ENCODE measurements at places on chromosomes 11 and 22.
A peak's percentile ranks its signal among the peaks of the same experiment; 100 is the strongest.

DNA sequence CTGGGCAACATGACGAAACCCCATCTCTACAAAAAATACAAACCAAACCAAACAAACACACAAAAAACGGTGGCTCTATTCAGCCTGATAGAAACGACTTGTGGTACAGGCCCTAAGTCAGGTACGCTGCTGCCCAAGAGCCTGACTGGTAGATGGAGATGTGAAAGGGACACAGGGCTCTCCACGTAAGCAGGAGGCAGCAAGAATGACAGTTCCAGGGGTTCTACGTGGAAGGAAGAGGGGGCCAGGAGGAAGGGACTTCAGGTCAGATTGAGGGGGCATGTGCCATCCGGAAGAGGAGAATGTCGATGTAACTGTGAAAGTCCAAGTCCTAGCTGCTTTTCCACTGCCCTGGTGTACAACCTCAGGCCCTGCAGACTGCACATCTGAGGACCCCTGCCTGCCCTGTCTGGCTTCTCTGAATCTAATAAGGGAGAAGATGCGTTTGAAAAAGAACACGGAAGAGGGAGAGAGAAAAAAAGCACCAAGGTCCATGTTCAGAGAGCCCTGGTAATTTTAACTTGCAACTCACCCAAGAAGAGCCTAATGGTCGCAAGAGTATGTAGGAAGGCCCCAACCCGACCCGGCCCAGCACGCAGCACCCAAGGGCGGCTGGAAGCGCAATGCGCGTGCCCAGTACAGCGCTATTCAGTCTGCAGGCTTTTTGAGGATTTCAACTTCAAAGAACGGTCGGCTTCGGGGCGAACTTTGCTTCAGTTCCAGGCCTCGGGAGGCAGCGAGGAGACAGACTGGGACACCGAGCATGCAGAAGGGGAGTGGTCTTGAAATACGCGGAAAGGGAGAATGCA is 909 bp upstream of the ZNRD2 start:
- peak; percentile 55 for DNase-seq

GRCh38 chr11:9461760-9462134 is 935 bp downstream of the ZNF143 start:
- DNase-seq, result no peak

GRCh38 chr11:41133023-41133422 is 326.4 kb downstream of the LRRC4C start:
- DNase-seq, result no peak

DNA sequence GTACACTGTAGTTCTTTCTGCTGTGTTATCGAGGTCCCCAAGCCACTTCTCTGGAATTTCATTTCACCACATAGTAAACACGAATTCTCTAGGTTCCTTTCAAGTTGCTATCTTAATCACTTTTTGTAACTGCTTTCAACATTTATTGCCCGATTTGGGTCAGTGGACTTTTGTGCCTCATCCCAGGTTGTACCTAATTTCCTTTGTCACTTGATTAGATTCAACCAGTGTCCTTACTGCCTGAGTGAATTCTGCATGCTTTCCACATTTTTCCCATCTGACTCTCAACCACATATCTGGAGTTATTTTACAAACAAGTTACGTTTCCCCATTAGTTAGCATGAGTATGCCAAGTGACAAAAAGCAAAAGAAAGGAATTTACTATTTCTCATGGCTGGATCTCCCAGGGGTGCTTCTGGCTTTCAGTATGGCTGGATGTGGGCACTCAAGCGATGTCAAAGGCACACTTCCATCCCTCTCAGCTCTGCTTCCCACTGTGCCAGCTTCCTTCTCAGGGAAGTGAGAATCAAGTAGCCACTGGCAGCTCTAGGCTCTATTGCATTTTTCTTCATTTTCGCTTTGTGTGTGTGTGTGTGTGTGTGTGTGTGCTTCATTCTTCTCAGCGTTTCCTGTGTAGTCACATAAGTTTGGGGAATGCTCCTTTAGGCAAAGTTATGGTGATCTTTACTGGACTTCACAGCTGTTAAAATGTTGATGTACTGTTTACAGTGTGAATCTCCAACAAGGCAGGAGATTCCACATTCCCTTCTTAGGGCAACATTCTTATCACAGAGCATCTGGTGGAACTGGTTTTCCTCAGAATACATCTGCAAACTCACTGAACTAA is 128.9 kb downstream of the DBX1 start:
- DNase-seq, result no peak

DNA sequence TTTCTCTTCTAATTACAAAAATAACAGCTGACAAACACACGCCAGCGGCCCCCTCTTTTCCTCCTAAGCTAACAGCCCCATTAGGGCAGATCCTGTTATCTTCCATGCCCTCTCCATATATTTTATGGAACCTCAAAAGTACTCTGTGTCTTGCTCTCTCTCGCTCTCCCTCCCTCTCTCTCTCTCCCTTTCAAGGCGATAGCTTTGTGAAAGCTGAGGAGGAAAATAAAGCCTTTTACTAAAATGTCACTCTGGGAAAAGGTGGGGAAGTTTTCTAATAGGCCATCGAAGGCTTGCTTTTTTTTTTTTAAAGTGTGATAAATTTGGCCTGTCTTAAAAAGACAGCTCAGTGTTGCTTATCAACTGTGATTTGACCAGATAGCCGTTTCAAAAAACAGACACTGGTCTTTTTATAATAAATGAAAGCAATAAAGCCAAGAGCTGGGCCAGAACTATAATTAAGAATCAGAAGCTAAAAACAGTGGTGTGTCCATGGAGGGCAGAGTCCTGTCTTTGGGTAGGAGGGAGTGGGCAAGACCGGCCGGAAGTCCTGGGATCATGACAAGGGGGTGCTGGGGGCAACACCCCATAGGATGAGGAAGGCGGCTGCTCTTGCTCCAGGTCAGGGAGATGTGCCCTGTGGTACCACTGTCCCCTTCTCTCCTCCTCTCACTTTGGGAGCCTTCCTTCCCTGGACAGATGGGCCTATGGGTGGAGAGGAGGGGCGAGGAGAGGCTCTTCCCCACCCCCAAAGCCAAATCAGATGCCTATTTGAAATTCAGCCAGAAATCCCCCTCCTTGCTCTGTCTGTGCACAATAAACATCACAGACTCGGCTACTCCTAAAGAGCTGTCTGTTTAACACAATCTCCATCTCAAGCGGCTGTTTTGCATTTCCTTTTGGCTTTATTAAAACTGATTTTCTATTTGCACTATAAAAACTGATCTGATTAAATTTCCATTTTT is 267.2 kb downstream of the BUD13 start:
- no peak for DNase-seq

- DNase-seq, result no peak
Observed at GRCh38 chr11:62253999-62254542, 12.0 kb downstream of the SCGB1D2 start.

DNA sequence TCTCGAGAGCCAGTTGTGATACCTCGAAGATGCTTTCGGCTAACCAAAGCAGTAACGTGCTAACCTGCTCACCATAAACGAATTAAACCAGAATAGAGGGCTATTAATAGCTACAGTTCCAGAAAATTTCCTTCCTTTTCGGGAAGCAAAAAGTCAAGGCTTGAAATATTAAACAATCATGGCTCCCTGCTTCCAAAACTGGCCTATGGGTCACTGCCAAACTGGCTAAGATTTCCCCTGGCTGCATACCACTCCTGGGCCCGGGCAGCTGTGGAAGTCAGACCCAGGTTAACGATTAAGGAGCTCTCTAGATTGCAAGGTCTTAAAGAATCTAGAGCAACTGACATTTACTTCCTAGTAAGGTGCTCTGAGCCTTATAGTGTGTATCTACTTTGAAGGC is 1.7 kb downstream of the AMOTL1 start:
- no peak for DNase-seq

DNA sequence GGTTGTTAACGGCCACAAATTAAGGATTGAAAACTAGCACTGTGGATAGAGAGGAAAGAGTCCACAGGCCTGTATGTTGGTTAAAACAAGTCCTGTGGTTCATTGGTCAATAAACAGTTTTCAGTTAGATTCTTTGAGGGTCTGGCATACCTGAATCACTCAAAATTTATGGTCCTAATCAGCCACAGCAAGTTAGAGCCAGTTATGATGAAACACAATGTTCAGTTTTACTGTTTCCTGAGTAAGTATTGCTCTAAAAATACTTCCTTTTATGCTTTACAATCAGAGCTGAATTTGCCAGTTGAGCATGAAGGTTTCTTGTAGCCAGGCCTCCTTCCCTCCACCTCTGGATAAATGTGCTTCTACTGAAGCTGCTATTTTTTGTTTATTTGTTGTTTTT is 12.9 kb upstream of the CAT start:
- DNase-seq, result no peak

- no peak for DNase-seq
Observed at GRCh38 chr11:66720899-66721470, 8.0 kb downstream of the SPTBN2 start.

GRCh38 chr22:47355388-47355725 is 592.9 kb downstream of the TBC1D22A start:
- DNase-seq, result no peak

GRCh38 chr11:84549217-84549616 is 1077.9 kb downstream of the DLG2 start:
- DNase-seq, result no peak

DNA sequence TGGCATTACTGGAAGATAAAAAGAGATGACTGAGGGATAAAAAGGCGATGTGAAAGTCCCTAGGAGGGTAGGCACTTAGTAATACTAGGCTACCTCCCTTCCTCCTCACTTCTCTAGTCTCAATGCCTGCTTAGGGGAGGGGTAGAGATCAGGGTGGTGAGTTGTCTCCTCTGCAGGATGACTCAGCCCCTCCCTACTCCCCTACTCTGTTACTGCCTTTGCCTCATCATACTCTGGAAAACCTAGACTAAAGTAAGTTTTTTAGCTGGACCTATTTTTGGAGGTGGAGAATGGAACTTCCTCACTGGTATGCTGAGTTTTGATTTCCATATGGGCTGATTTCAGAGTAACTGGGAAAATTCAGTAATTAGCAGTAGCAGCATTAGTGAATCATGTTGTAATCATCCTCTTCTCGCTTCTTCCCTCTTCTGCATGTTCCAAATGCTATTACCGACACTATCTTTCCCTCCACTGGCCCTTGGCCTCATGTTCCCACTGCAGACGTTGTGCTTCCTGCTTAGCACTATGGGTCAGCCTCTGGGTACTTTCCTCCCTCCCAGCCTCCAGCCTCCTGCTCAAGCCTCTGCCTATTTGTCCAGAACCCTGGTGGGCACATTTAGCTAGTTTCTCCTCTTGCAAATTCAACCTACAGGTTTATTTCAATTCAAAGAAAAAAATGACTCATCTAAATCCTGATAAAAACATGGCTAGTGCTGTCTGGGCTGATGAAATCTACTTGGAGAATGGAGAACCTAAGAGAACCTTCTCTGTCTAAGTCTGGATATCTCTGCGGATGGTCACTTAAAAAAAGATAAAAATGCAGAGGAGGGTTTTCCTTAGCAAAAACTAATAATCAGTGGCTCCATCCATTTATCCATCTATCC is 281.7 kb downstream of the ST3GAL4 start:
- DNase-seq, result no peak

- no peak for DNase-seq
Observed at GRCh38 chr11:107733518-107733917, 21.7 kb upstream of the SLN start.

DNA sequence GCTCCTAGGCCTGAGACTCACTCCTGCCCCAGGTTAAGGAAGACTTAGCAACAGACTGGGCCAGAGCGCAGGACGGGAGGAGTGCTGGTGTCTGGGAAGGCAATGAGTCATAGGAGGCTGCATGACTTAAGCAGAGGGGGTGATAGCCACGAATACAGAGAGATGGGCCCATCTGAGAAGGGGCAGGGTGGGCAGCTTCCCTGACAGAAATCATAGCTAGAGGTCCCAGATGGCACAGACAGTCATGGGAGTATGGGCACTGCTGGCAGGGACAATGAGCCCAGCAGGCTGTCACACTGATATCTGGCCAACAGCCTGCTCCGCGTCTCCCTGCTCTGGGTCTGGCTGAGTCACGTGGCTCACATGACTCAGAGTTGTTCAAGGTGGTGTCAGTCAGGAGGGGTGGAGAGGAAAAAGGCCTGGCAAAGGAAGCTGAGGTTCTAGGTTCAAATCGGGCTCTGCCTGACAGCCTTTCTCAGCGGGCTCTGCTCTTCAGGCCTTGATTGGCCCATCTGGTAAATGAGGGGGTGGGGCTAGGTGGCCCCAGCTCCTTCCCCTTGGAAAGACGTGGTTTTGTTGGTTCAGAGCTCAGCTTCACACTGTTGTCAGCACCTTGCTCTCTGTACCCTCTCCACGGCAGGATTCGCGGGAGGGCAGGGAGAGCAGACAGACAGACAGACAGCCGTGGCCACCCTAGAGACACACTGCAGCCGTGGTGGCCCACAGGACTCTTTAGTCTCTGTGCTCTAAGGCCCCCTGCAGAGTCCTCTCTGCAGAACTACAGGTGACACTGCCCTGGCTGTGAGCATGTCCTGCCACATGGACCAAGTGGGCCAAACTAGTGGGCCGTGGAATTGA is 47.8 kb downstream of the DBX1 start:
- DNase-seq, result no peak

DNA sequence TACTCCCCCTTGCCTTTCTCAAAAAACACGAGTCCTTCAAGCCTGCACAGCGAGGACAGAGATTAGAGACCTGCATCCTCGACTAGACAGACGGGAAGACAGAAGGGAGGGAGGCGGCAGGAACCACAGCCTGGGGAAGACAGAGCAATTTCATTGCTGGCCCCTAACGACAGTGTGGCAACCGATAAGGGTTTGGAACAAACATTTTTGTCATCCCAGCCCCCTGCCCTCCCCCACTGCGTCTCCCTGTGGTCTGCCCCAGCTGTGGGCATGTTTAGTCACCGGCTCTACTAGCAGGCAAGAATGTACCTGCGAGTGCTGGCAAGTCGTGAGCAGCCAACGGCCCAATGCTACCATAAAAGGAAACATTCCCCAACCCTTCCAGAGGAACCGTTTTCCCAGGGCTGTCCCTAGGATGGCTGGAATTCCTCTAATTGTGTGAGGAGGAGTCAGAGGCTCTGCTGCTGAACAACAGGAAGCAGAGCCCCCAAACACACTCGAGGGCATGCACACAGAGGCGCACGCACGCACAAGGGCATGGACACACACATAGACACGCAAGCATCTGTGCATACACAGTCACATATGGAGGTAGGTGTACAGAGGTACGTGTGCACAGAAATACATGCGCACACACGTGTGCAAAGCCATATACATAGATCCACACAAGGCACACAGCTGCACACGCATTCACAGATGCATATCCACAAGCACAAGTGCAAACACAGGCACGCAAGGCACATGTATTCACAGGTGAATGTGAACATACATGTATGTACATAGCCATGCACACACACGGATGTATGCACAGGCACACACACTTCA is 58.3 kb downstream of the MYH9 start:
- DNase-seq, result peak; percentile 57

GRCh38 chr22:41823797-41824196 is 9.1 kb upstream of the SREBF2 start:
- no peak for DNase-seq

GRCh38 chr22:29314537-29315285 is 786 bp downstream of the RASL10A start:
- DNase-seq, result no peak

- no peak for DNase-seq
Observed at GRCh38 chr22:24141586-24141985, 39.7 kb upstream of the SUSD2 start.

DNA sequence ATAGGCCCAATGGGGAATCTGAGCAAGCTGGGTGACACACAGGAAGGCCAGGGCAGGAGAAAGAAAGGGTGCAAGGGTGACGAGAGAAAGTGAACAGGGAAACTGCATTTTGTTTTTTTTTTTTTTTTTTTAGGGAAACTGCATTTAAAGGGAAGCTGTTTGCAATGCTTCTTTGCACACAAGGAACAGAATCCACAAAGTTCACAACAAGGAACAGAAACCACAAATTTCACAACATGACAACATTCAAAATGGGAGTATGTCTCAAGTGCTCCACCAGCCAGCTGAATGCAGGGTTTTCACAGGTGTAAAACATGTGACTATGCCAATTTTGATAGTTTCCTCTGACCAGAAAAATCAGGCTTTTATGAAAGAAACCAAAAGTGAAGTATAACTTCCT is 6.8 kb upstream of the PLAAT3 start:
- DNase-seq, result no peak

Measured in activated CD4-positive, CD25-positive, alpha-beta regulatory T cell treated with anti-CD3 and anti-CD28 coated beads, Interleukin-2, amount 50 U/mL, for 16 hours (primary cell).